GOT3 (cell line): ENCODE measurements at places on chromosomes 7 and 10.

DNA sequence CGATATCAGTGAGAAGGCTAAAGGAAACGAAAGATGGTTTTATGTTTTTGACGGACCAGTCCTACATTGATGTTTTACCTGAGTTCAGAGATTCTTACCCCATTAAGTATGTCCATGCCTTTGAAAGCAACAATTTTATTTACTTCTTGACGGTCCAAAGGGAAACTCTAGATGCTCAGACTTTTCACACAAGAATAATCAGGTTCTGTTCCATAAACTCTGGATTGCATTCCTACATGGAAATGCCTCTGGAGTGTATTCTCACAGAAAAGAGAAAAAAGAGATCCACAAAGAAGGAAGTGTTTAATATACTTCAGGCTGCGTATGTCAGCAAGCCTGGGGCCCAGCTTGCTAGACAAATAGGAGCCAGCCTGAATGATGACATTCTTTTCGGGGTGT lies 27.7 kb downstream of the MET start:
- no peak for DNase-seq

- no peak for DNase-seq
Observed at GRCh38 chr10:58070956-58071355, 196.7 kb downstream of the IPMK start.

- DNase-seq = peak; percentile 9
Observed at GRCh38 chr7:29177963-29178600, 16.5 kb upstream of the CHN2 start.

DNA sequence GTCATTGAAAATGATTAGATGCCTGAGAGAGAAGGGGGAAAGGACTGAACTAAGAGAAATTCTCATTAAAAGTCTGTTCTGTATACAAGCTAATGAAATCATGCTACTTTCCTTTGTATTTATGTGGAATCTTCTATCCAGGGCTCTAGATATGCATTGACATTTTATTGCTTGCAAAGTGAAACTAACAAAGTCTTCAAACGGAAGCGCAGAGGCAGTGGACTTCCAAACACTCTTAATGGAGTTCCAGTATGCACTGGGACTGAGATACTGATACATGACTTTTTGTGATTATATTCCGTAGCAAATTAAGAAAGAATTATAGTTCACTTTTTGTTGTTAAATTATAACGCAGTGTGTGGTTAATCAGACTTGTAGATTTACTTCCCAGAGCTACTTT lies 166.8 kb upstream of the TBX20 start:
- no peak for DNase-seq

- DNase-seq = no peak
Observed at GRCh38 chr7:29600661-29601060, 37.0 kb downstream of the PRR15 start.

DNA sequence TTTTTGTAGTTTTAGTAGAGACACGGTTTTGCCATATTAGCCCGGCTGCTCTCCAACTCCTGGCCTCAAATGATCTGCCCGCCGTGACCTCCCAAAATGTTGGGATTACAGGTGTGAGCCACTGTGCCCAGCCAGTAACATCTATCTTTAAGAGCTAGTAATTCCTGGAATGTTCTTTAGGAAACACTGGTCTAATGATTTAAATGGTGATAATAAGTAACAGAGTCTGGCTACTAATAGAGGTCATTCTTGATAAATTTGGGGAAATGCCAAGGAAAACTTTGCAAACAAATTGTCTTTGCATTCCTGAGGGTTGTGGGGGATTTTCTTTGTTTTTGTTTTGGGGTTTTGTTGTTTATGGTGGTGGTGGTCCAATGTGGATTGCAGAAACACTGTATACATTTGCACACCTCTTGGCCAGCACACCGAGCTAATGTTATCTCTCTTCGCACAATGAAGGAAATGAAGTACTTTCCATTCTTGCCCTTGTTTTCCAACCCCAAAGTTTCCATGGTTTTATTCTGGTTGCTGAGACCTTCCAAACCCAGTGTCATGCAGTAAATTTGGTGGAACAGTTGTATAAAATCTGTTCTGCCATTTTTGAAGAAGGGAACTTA lies 51.3 kb upstream of the WIPF3 start:
- DNase-seq = no peak

GRCh38 chr10:121303287-121303890 lies 294.9 kb downstream of the FGFR2 start:
- DNase-seq = no peak

DNA sequence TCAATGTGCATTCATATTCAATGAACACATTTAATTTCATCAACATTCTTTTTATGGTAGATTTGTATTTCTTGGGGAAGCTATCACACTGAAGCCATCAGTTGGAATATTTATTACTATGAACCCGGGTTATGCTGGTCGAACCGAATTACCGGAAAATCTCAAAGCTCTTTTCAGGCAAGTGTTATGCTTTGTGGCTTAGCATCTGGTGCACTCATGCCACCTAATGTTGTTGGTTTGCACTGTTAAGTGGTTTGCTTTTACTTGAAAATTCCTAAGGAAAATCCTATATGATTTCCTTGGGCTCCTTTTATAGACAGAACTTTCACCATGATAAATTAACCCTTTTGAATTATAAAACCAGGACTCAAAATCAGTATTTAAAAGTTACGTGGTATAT lies 147.9 kb downstream of the DNAH11 start:
- no peak for DNase-seq

- DNase-seq = no peak
Observed at GRCh38 chr10:9012312-9012711, 957.8 kb downstream of the GATA3 start.

DNA sequence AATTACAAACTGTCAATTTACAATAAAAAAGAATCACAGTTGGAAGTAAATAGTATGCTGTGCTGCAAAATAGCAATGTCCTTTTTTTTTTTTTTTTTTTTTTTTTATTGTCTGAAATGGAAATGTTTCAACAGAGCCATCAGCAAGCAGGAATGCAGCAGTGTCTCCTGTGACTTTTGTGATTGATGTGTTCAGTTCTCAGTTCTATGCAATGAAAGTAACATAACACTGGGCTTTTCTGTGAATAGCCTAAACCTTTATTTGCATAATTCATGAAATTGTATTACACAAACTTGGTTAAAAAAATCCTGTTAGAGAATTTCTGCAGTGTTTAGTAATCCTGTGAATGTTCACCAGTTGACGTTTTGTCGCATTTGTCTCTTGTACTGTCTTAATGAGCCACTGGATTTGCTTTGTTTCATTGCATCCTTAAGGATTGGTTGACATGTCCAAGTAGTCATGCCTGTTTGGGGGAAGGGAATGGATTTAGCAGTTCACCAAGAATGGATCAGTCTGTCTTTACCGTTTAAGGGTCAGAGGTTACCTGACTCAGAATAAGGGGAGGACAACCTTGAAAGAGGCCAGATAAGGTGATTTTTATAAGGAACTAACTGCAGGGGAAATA lies 192.7 kb downstream of the MLLT10 start:
- DNase-seq = no peak
